Liver (tissue), 10 donors: ENCODE measurements at places on chromosomes 13 and 19. TPM values are rescaled to one million over a fixed set of nuclear protein-coding genes. Genes with fewer than 3 reads are reported as not detected.

The SMIM17 gene
- not detected for total RNA-seq

The CD209 gene
- total RNA-seq, result 1.6 TPM

The ZNF415 gene
- total RNA-seq, result 1.3 TPM

The GNG8 gene
- not detected for total RNA-seq

The DACT3 gene
- total RNA-seq, result 1.1 TPM

The SLC6A16 gene
- total RNA-seq, result 1.2 TPM

GRCh38 chr13:23450340-23451046 lies 17.0 kb upstream of the SACS start:
- no peak overlapping the region for H3K4me3 ChIP-seq
- H3K4me1 ChIP-seq, result no peaks in the 10 kb centered on the region
- H3K27me3 ChIP-seq, result no peaks in the 10 kb centered on the region
- H3K36me3 ChIP-seq, result no peaks in the 10 kb centered on the region
- no peak overlapping the region for H3K27ac ChIP-seq

- H3K4me3 ChIP-seq, result peak overlapping the region; percentile 85
- peak; percentile 53 for DNase-seq
- H3K4me1 ChIP-seq, result peaks cover 18% of the 10 kb centered on the region
- H3K27ac ChIP-seq, result peak overlapping the region; percentile 29
Measured at GRCh38 chr19:35545855-35546381, 492 bp downstream of the TMEM147 start.

- H3K4me1 ChIP-seq, result no peaks in the 10 kb centered on the region
- no peak overlapping the region for H3K27ac ChIP-seq
- no peak for DNase-seq
Measured at GRCh38 chr13:49374585-49375290, 69.1 kb downstream of the CAB39L start.

DNA sequence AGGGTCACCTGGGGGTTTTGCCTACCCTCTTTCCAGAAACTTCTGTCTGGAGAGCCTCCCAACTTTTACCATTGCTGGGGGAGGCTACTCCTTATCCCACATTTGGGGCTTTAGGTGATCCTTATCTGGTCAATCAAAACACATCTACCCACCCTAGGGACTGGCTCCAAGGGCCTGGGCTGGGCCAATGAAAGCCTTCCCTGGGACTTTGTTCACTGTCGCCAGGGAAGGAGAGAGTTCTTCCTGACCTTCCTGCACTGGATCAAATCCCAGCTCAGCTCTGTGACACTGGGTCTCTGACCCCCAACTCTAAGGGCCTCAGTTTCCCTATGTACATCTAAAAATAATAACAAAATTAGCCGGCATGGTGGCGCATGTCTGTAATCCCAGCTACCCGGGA lies 11.1 kb downstream of the DOCK6 start:
- no peak overlapping the region for H3K4me3 ChIP-seq
- H3K36me3 ChIP-seq, result no peaks in the 10 kb centered on the region
- H3K27me3 ChIP-seq, result no peaks in the 10 kb centered on the region
- no peak for DNase-seq
- no peak overlapping the region for H3K27ac ChIP-seq

DNA sequence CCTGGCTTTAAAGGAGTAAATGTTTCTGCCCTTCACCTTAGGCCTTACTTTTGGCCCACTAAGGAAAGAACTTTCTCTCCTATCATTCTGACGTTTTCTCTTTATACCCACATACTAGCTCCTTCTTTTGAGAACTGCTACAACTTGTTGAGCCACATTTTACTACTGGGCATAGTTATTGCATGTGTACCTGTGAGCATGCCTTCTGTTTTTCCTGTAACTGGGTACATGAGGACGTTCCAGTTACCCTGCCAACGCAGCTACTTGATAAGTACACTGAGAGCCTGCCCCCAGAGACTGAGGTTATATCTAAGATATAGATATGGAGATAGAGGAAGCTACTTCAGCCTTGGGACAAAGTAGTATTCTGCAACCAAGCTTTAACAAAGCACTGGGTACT lies 3.5 kb downstream of the CCDC169 start:
- no peak overlapping the region for H3K4me3 ChIP-seq
- no peak for DNase-seq
- no peaks in the 10 kb centered on the region for H3K36me3 ChIP-seq
- H3K27me3 ChIP-seq, result no peaks in the 10 kb centered on the region

- no peaks in the 10 kb centered on the region for H3K36me3 ChIP-seq
- H3K27ac ChIP-seq, result no peak overlapping the region
- H3K4me1 ChIP-seq, result no peaks in the 10 kb centered on the region
- H3K27me3 ChIP-seq, result no peaks in the 10 kb centered on the region
- no peak overlapping the region for H3K4me3 ChIP-seq
- no peak for DNase-seq
Measured at GRCh38 chr13:75384879-75385707, 96.9 kb downstream of the TBC1D4 start.

DNA sequence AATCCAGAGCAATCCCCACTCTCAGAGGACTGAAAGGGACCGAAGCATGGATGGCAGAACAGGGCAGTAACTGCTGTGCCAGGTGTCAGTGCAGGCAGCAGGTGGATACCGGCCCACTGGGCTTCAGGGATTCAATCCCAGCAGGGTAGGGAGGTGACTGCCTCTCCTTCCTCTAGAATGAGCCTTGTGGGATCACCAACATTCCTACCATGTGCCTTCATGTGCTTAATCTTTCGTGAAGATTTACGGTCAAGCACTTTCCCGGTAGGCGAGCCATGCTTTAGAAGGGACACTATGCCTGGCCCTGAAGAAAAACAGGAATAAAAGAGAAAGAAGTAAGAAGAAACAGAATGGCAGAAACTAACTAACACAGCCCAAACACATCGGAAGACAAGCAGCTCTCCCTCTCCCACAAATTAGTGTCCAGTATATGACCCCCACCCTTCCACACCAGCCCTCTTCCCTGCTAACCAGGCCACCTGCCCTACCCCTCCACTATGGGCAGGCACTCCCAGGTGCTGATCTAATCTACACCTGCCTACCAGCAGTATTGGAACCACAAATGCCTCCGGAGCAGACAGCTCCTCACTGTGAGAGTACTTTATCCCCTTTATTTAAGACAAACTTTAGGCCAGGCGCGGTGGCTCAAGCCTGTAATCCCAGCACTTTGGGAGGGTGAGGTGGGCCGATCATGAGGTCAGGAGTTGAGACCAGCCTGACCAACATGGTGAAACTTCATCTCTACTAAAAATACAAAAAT lies 162.5 kb downstream of the NUFIP1 start:
- no peak overlapping the region for H3K27ac ChIP-seq
- no peak overlapping the region for H3K4me3 ChIP-seq
- no peaks in the 10 kb centered on the region for H3K36me3 ChIP-seq
- H3K4me1 ChIP-seq, result no peaks in the 10 kb centered on the region
- no peak for DNase-seq
- H3K27me3 ChIP-seq, result no peaks in the 10 kb centered on the region

- no peaks in the 10 kb centered on the region for H3K4me1 ChIP-seq
- DNase-seq, result no peak
- H3K27ac ChIP-seq, result no peak overlapping the region
- no peak overlapping the region for H3K4me3 ChIP-seq
Measured at GRCh38 chr19:46155237-46155636, 7.2 kb downstream of the IGFL2 start.

DNA sequence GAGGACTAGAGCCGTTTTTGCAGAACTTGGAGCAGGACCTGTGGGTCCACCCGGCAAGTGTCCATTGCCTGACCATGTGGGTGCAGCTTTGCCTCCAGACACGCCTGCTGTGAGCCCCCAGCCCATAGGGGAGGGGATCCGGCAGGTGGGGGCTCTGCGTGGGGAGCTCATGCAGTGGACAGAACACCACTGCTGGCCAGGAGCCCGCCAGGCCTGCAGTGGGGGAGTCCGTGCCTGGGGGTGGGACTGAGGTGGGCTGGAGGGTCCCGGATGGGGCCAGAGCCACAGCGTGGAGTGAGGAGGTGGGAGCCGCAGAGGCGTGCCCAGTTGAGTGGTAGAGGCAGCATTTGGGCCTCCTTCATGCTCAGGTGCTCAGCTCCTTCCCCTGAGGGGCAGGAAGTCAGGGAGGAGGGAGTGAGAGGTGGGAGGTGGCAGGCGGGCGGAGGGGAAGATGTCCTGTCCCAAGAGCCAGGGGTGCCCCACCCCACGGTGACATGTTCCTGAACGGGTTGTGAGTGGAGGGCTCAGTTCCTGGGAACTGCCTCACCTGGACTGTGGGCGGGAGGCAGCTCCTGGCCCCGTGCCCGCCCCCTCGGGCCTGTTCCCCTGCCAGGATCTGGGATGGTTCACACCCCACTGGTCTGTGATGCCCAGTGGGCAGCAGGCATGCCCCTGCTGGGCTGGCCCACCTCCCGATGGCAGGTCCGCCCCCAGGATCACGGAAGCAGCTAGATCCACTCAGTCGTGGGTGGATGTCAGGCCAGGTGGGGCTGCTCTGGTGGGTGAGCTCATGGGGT lies 8.8 kb downstream of the ADAT3 start:
- no peak overlapping the region for H3K4me3 ChIP-seq
- H3K27ac ChIP-seq, result no peak overlapping the region
- peaks cover 5% of the 10 kb centered on the region for H3K4me1 ChIP-seq
- no peaks in the 10 kb centered on the region for H3K36me3 ChIP-seq
- DNase-seq, result no peak
